ENCODE measurements at places on chromosomes 6 and 20. TPM values are rescaled to one million over a fixed set of nuclear protein-coding genes. Genes with fewer than 3 reads are reported as not detected.

Gene CRISP2
- total RNA-seq, result not detected

Gene PHACTR1
- 33.6 TPM for total RNA-seq

Gene OPN5
- total RNA-seq, result 0.16 TPM

Gene CCN6
- 6.7 TPM for total RNA-seq

Gene C6orf15
- not detected for total RNA-seq

Gene SEL1L2
- not detected for total RNA-seq

Gene SLC22A1
- 2.3 TPM for total RNA-seq

Gene SOBP
- total RNA-seq, result 9.5 TPM

Gene CD24
- 2,350 TPM for total RNA-seq

Gene RBCK1
- 93.6 TPM for total RNA-seq

Gene TGM3
- 0.13 TPM for total RNA-seq

DNA sequence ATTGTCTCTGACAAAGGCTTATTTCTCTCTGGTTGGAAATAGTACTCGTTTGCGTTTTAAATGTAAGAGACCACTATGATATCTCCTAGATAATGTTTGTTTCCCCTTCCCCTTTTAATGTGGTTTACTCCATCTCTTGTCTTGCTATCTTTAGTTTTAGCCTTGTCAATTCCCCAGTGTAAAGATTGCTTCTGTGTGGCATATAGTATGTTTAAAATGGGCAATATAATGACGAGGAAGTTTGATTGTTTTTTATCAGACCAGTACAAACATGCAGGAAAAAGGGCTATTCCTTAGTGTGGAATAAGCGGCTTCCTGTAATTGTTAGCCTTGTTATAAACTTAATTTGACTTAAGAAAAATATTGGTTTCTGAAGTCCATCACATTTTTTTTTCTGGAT lies 3.1 kb downstream of the QKI start:
- DNase-seq, result no peak

GRCh38 chr6:134640229-134640628 lies 309.7 kb downstream of the ALDH8A1 start:
- DNase-seq, result no peak

GRCh38 chr6:147522597-147522996 lies 14.1 kb downstream of the SAMD5 start:
- DNase-seq, result no peak

- DNase-seq, result no peak
Observed at GRCh38 chr6:110368284-110368683, 10.1 kb upstream of the METTL24 start.

DNA sequence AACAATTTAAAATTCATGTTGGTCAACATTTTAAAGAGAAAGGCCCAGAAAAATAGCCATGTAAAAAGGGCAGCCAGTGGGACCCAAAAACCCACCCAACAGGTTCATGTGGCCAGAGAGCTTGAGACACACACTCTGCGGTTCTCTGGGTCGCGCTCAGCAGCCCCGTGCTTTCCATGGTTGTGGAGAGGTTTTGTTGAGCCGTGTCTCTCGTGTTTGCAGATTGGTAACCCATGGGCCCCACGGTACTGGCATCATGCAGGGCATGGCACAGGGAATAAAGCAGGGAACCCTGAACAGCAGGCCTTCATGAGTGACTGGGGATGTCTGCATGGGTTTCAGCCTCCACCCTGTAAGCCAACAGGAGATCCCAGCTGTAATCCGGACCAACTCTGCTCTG lies 127.7 kb upstream of the CST7 start:
- no peak for DNase-seq

DNA sequence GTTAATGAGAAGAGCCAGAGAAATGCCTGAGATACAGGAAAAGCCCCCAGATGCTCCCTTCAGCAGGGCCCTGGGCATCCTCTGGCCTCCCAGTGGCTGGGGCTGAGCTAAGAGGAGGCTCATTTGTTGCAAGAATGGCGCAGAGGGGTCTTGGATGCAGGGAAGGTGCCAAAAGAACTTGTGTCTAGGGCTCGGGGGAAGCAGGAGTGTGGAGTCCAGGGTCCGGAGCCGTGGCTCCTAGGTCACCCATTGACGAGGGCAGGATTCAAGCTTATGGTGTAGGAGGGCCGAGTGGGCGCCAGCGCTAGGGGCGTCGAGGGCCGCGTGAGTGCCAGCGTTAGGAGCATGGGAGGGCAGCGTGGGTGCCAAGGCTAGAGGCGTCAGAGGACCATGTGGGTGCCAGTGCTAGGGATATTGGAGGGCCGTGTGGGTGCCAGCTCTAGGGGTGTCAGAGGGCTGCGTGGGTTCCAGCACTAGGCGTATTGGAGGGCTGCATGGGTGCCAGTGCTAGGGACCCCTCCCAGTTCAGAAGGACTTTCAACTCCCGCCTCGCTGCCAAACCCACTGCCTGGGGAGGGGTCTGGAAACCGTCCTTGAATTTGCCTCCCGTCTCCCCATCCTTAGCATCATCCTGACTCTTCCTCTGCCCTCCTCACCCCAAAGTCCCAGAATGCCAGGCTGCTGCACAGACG lies 250.5 kb upstream of the AFDN start:
- no peak for DNase-seq

DNA sequence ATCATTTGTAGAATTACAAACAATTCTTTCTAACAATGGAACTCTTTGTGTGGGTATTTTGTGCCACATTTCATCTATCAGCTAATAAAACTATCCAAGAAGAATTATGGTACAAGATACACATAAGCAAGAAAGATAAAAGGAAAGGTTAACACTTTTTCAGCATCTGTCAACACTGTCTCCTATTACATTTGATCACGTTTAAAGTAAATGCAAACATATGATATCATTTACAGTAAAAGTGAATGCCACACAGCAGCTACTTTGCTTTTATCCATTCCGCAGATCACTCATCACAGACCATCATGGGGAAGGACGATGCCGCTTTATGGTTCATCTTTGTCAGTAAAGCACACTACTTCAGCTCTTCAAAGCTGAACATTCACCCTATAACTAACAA lies 456.4 kb upstream of the MANEA start:
- DNase-seq, result no peak

- no peak for DNase-seq
Observed at GRCh38 chr20:40467703-40468411, 221.2 kb downstream of the MAFB start.

- DNase-seq, result no peak
Observed at GRCh38 chr6:75788894-75789293, 39.9 kb downstream of the MYO6 start.

- no peak for DNase-seq
Observed at GRCh38 chr6:136647363-136647852, 97.2 kb upstream of the MAP7 start.

DNA sequence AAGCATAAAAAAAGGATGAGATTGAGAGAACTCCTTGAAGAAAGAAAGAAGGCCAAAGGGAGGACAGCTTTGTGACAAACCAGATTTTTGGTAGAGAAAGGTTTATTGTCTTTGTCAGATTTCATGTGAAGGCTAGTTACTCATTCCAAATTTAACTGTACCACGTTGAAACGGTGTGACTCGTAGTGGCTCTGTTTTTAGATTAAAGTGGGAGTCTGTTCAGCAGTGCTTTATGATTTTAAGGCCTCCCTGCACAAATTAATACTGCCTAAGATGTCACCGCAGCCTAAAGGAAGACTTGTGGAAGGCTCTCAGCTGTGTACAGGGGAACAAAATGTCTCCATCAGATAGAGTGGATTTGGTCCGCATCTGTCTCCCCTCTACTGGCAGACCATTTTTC lies 35.9 kb downstream of the CDC40 start:
- no peak for DNase-seq

GRCh38 chr6:12422848-12423247 lies 132.7 kb downstream of the EDN1 start:
- no peak for DNase-seq

- no peak for DNase-seq
Observed at GRCh38 chr6:21985904-21986303, 310.9 kb downstream of the PRL start.

- DNase-seq, result no peak
Observed at GRCh38 chr20:41575412-41575811, 42.8 kb downstream of the CHD6 start.

DNA sequence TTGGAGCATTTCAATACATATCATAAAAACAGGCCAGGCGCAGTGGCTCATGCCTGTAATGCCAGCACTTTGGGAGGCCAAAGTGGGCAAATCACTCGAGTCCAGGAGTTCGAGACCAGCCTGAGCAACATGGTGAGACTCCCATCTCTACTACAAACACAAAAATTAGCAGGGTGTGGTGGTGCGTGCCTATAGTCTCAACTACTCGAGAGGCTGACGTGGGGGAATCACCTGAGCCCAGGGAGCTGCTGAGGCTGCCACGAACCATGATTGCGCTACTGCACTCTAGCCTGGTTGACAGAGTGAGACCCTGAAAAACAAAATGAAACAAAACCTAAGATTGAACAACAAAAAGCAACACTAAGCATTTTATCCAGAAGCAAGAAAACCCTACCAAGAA lies 47.2 kb downstream of the BACH2 start:
- DNase-seq, result no peak

GRCh38 chr6:18368277-18369105 lies 18.7 kb upstream of the RNF144B start:
- no peak for DNase-seq

Measured in kidney (tissue), 22 donors.